Esophagus squamous epithelium (tissue), 5 donors: ENCODE measurements at places on chromosomes 16 and 17.

GRCh38 chr16:67782567-67783352 lies 23.6 kb downstream of the RANBP10 start:
- no peak for DNase-seq

- DNase-seq: no peak
Measured at GRCh38 chr16:62224646-62225209, 188.5 kb upstream of the CDH8 start.

DNA sequence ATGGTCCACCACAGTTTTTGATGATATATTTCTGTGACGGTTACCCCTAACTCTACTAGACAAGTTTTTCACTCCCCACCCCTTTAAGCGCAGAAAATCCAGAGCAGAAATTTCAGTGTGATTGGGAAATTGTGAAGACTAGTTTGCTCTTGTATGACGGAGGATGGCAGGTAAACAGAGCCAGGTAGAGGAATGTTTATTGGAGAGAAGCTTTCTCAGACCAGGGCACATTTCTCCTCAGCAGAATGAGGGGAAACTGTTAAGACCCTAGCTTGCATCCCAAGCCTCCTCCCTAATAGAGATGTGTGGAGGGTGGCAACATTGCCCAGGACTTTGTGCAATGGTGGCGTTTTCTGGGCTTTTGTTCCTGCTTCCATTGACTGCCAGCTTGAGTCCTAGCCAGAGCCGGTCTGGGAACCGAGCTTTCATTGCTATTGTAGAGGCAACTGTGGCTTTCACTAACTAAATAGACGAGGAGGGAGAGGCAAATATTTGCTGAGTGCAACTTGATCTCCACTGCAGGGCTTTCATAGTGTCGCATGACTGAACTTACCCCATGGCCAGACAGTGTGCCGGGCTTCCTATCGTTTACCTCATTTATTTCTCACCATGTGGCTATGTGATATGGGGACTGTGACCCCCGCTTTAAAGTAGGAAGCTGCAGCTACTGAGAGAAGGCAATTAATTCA lies 159.6 kb upstream of the MPHOSPH6 start:
- DNase-seq: no peak

DNA sequence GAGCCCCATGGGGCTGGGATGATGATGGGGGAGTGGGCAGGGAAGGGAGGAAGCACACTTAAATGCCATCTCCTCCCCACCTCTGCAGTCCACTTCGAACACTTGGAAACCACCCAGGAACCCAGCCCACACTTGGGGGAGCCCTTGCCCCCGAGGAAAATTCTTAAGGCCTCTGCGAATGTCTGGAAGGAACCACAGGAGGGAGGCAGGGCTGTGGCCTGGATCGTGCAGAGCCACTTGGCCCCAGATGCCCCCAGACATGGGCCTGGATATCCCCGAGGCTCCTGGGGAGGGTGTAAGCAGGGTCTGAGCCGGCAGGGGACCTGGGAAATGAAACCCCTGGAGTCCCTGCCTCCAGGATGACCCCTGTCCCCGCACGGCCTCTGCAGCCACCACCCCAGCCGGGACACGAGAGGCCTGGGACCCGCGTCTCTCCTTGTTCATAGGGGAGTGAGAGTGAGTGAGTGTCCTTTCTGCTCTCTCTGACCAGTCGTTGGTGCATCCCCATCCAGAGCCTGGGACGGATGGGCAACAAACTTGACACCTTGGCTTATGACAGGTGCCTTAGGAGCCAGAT lies 11.8 kb upstream of the MTSS2 start:
- DNase-seq: no peak

DNA sequence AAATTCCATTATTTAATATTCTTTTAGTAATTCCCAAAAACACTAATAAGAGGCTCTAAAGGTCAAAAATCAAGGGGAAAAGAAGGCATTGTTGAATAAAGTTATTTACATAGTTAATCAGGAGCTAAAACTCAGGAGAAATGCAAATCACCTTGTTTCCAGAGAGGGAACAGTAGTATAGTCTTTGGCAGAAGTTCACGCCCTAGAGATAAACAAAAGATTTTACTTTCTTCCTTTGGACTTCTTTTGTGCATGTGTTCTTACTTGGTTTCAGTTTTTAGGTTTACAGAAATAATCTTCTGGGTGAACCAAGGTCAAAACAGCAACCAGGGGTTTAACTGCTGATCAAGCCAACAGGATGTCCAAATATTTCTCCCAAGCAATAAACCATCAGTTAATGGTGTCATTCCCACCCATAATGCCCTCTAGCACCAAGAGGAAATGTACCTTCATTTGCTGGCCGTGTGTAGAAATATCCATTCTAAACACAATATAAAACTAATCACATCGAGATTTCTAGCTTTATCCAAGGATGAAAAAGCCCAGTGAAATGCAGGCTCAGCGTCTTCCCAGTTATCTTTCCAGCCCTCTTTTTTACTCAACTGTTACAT lies 518.8 kb upstream of the SOX9 start:
- DNase-seq: no peak

GRCh38 chr17:16516594-16517051 lies 24.6 kb upstream of the LRRC75A start:
- DNase-seq: no peak

DNA sequence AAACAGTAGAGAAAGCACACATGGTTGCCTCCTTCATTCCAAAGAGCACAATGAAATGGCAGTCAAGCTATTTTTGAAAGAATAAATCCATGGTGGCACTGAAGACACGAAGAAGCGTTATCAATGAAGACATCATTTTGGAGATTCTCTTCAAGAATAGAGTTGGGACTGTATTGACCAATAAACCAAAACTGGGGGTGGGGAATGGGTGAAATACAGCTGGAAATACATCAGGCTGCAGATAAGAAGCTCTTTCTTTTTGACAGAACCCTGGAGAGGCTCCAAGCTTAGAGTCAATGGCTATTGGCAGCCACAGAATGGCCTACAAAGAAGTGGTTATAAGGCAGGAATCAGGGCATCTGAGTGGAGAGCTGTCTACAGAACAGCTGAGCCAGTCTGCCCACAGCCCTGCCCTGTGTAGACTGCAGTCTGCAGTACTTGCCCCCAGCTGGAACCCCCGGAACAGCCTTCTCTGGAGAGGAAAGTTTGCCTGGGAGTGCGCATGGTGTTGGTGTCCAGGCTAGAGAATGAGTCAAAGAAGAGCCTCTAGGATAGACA lies 100.4 kb downstream of the STX8 start:
- DNase-seq: no peak

- no peak for DNase-seq
Measured at GRCh38 chr17:58086953-58087352, 3.7 kb downstream of the DYNLL2 start.

GRCh38 chr16:9969580-9969979 lies 212.6 kb downstream of the GRIN2A start:
- no peak for DNase-seq

GRCh38 chr17:45748731-45749310 lies 35.3 kb upstream of the CRHR1 start:
- DNase-seq: no peak

DNA sequence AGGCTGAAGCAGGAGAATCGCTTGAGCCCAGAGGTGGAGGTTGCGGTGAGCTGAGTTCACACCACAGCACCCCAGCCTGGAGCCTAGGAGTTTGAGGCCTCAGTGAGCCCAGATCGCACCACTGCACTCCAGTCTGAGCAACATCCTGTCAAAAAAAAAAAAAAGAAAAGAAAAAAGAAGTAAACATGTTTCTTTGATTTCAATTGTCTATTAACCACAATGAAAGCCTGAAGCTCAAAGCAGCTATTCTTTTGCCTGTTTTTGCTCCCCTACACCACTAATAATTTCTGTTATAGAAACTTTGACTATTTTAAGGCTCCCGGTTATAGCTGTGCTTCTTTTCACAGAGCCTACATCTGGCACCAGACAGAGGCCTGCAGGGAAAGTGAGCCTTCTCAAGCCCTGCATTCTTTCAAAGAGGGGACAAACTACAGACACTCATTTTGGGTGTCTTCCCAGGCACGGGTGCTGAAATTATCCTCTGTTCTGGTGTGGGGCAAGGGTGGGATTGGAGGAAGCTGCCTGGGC lies 14.2 kb upstream of the SLC52A1 start:
- DNase-seq: no peak

GRCh38 chr17:19341211-19341631 lies 21.3 kb downstream of the B9D1 start:
- no peak for DNase-seq

- no peak for DNase-seq
Measured at GRCh38 chr16:9225527-9226316, 134.3 kb downstream of the HAPSTR1 start.

- DNase-seq: peak; percentile 50
Measured at GRCh38 chr17:78132084-78132676, 1.6 kb downstream of the TMC8 start.

DNA sequence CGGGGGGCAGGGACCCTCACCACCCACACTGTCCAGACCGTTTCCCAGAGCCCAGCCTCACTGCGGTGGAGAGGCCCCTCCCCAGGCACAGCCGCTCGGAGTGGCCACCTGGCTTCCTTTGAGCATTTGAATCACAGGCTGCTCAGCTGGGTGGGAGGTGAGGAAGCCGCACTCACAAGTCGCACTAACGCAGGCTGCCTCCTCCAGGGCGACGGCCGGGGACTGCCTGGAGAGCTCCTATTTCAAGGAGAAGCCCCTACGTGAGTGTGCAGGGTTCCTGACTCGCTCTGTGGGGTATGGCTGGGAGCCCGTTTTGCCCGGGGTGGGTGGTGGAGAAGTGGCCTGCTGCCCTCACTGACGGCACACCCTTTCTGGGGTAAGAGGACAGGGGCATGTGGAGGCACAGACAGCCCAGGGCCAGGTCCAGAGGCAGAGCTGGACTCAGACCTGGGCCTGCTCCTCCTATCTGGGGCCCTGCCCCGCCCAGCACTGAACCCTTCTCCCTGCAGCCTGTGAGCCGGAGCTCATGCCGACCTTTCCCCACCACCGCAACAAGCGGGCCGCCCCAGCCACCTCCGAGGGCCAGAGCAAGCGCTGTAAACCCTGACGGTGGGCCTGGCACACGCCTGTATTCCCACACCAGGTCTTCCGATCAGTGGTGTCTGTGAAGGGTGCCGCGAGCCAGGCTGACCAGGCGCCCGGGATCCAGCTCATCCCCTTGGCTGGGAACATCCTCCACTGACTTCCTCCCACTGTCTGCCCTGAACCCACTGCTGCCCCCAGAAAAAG lies 6.2 kb downstream of the SPATA2L start:
- DNase-seq: no peak
